Activated CD8-positive, alpha-beta memory T cell treated with anti-CD3 and anti-CD28 coated beads for 48 hours (primary cell): ENCODE measurements at places on chromosomes 7 and 10.
A peak's percentile ranks its signal among the peaks of the same experiment; 100 is the strongest.

DNA sequence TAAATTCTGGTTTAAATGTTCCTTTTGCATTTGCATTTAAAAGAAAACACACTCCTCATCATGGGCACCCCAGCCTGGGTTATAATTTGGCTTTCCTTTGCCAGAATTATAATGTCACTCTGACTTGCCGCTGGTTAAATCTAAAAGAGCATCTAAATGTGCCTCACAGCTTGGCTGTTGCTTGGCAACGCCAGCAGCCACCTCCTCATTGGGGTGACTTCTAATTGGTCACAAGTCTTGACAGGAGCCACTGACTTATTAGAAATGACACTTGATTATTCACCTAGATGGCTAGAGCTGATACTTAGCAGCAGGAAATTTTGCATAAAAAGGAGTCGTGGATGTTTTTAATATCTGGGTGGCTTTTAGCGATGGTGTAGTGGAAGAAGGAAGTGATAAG lies 114.3 kb downstream of the TBXAS1 start:
- no peak for DNase-seq

GRCh38 chr10:73857446-73857845 lies 16.9 kb downstream of the CAMK2G start:
- DNase-seq, result peak; percentile 16

DNA sequence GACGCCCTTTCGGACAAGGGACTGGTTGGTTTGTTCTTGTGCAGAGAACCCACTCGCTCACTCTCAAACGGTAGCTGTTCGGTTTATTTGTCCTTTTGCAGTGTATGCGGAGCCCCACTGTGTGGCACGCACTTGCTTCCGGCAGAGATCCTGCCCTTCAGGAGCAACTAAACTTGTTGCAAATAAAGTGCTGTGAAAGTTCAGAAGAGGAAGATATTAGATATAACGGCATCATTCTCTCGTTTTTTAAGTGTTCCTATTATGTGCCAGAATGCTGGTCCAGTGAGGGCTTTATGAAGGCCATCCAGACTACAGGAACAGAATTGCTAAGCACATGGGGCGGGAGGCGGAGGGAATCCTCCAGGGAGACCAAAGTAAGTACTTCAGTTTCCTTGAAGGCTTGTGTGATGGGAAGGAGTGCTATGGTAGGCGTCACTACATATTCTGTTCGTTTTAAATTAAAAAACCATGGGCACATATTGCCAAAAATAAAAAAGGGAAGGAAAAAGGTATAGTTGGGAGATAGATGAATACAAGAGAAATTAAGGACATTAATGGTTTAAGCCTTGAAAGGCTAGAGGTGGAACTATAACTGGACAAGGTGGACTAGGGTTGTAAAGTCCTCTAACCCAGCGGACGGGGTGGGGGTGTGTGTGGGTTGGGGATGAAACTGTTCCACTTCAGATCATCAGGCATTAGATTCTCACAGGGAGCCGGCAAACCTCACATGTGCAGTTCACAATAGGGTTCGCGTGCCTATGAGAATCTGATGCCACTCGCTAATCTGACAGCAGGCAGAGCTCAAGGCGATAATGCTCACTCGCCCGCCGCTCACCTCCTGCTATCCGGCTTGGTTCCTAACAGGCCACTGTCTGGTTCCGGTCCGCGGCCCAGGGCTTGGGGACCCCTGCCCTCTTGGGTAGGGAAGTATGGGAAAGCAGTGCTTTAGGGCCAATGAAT lies 704 bp upstream of the ERLIN1 start:
- DNase-seq, result peak; percentile 8

DNA sequence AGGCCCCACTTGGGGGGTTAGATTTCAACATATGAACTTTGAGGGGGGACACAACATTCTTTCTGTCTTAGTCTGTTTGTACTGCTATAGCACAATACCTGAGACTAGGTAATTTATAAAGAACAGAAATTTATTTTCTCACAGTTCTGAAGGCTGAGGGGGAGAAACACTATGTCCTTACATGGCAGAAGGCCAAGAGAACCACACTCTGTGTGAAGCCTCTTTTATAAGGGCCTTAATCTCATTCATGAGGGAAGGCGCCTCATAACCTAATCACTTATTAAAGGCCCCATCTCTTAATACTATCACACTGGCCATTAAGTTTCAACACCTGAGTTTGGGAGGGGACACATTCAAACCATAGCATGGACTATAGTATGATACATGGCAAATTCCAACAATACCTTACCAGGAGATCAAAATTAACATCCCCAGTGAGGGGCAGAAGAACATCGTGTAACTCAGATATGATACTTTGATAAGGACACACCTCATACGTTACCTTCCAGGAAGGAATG lies 9.3 kb upstream of the PDLIM1 start:
- no peak for DNase-seq

DNA sequence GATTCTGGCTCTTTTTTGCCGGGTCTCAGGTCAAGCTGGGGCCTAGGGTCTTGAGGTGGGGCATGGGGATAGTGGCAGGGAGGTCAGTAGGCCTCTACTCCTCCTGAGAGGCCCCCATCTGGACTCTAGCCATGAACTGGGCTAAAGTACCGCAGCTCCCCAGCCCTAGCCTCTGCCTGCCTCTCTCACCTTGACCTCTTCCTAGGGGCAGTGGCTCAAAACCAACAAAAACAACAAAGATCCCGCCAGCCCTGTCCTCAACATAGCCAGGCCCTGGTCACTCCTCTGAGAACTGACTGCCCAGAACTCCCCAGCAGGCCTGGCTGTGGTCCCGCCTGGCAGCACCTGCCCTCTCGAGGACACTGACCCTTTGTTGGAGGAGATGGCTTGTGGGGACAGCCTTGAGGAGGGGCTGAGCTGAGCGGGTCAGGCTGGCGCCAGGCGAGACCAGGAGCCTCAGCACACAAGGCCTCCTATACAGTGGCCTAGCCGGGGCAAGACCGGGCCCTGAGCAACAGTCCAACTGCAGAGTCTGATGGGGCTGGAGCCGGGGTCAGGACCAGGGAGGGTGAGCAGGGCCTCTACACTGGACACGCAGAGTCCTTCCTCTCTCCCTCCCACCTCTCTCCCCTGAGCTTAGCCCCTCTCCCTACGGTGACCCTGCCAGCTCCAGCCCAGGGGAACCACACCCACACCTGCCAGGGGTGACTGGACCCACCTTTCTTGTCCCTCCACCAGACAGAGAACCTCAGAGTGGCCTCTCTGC lies 11.6 kb upstream of the PPIF start:
- DNase-seq, result no peak

- DNase-seq, result no peak
These were observed 32.9 kb downstream of the WIPI2 start for GRCh38 chr7:5222841-5223411.

- DNase-seq, result no peak
These were observed 34.8 kb downstream of the KLF6 start for GRCh38 chr10:3750006-3750816.

DNA sequence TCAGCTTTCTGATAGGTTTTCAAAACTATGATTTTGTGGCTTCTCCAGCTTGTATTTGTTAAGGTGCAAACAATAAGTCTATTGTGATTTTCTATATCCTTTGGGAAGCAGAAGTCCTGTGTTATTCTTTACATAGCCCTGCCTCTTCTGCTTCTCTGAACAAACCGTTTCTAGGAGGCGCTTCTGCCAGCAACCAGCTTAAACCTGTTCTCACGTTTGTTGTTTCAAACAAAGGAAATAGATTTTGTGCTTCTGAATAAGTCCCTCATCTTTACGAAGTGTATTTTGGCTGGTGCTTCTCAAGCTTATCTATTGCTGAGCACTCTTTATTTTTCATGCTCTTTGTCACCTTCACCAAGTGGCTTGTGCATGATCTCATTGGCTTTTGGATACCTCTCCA lies 61.0 kb downstream of the VTI1A start:
- no peak for DNase-seq
